ENCODE measurements at places on chromosomes 5 and 9. TPM values are rescaled to one million over a fixed set of nuclear protein-coding genes. Genes with fewer than 3 reads are reported as not detected.

- DNase-seq, result no peak
These were observed 35.5 kb downstream of the ARHGEF37 start for GRCh38 chr5:149616727-149617285.

DNA sequence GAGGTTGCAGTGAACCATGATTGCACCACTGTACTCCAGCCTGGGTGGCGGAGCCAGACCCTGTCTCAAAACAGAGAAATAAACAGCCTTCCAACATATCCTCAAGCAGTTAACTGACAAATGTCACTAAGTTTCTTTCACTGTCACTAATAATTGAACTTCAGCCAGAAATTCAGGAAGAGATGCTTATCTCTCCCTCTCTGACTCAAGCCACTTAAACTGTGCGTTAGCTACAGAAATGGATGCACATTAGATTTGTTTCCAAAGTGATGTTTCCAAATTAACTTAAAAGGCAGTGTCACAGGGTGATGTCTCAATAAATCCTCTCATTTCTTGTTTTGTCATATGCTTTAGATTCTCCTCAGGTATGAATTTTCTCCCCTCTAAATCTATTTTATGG is 164.9 kb downstream of the KDM4C start:
- DNase-seq, result no peak

- DNase-seq, result no peak
These were observed 31.4 kb downstream of the ANKRD33B start for GRCh38 chr5:10595293-10595671.

DNA sequence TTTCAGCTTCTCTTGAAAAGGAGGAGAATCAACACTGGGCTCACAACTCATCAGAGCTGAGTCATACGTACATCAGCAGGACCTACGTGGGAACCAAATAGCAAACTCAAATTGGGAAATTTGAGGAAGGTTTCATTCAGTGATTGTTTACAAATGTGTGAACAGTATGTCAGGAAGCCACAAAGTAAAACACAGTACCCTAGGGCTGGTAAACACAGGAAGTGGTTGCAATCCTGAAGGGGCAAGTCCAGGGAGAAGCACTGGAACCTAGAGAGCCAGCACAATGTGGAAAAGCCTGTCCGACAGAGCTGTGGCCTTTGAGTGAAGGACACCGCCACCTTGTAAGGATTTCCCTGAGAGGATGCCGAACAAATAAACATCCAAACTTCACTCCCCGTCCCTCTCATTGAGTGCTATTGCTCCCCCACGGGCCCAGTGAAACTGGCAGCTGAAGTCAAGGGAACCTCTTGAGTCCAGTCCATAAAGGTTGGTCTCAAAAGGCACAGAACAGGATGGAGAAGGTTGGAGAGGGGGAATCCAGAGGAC is 26.7 kb upstream of the RICTOR start:
- DNase-seq, result no peak

DNA sequence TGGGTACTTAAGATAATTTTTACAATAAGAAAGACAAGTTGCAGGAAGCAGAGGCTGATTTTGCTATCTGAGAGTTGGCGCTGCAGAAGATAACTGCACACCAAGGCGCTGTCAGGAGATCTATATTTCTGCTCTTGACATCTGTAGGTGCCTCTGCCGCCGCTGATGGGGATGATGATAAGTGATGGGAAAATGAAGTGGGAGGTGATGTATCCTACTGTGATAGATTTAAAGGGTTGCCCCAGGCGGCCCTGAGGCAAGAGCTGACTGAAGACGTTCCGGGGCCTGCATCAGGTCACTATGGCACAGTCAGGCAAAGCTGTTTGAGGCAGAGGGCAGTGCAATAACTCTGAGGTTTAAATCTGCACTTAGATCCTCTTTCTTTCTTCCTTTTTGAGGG is 78.1 kb downstream of the SNCAIP start:
- DNase-seq, result no peak

DNA sequence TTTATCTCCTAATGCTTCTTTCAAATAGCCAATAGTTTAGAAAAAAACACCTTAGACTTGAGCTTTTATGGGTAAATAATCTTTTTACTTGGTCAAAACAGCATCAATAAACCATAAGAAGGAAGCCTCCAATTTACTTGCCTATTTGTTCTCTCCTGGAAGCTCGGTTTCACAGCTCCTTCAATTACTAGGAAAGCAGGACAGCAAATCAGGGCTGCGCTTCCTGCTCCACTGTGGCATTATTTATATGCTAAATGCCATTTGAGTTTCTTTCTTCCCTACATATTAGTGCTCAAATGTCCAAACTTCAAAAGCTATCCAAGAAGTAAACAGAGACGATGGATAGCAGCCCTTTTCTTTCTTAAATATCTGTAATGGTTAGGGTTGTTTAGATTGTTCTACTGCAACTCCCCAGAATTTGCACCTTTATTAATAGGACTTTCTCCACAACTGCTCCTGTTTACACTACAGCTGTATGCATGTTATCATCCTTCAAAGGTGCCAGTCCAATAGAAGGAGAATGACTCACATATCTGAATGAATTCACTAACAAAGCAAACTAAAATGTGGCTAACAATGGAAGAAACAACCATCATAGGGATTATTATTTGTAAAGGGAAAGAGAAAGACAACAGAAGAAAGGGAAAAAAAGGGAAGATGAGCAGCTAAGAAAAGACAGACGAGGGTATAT is 58.7 kb downstream of the MED27 start:
- DNase-seq, result no peak

GRCh38 chr9:107631788-107632187 is 142.2 kb upstream of the KLF4 start:
- no peak for DNase-seq

DNA sequence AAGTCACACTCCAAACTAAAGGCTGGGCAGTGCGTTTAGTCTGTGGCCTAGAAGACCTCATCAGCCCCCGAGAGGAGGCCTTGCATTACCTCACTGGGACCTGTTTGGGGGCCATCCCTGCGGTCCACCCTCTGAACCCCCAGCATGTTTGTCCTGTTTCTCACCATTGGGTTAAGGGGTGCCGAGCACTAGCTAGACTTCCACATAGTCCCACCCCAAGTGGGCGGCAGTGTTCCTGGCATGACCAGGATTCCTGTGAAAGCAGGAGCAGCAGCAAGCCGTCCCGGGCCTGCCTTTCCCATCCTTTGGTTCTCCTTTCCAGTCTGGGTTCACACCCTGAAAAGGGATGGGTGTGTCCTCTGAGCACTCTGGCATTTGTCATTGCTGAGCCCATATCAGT is 26.6 kb upstream of the SAP30L start:
- no peak for DNase-seq

DNA sequence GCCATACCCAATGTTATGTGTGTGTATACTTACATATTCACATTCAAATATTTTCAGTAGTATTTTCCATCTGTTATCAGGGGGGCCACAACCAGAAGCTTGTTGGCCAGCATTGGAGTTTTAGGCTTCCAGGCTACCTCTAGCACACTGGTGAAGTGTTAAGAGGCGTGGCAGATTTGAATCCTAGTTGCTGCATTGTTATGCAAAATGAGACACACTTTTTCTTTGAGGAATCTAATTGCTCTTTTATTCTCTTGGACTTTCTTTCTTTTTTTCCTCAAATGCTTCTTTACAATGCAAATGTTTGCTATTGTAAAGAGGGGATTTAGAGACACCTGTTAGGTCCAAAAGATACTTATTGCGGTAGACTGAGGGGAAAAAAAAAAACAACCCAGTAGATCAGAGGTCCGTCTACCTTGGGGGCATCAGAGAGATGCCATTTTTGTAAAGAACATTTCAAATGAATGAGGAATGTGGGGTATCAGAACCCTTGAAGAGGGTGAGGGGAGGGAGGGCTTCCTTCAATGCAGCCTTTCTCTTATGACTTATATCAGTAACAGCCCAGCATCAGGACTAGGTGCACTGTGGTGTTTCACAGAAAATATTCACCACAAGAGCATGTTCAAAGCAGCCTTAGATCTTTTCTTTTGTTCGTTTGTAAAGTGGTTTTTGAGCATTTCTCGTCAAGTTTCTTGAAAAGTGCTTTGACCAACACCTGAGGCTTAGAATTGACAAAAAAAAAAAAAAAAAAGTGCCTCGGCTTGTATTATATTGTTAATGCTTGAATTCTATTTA is 3.8 kb downstream of the SMARCA2 start:
- DNase-seq, result no peak

Gene DPH7
- total RNA-seq, result 18.6 TPM

Gene FBXO4
- total RNA-seq, result 3.8 TPM

Gene FAM200C
- 3.8 TPM for total RNA-seq

Gene NEK6
- 10.3 TPM for total RNA-seq

Gene ACOT12
- total RNA-seq, result not detected

Gene DMRT3
- total RNA-seq, result not detected

Gene TXNDC8
- total RNA-seq, result not detected

Gene STC2
- total RNA-seq, result 9.6 TPM

Gene GNG10
- 25.3 TPM for total RNA-seq
